ENCODE measurements at places on chromosomes 7 and 10.

DNA sequence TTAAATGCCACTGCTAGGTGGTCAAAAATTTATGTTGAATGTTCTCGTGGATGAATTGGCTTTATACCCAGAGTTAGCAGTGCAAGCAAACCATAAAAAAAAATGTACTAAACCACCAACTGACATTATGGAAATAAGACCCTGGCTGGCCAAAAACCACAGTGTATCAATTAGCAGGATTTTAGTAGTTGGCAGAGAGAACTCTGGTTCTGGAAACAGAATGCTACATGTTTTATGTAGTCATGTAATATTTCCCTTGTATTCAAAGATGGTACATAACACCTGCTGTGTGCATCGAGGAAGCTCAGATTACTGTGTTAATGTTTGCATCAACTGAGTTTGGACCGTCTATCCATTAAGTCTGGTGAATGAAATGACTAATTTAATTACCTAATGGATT, 618.5 kb downstream of the CCSER2 start:
- no peak for DNase-seq

- DNase-seq, result no peak
These were observed 2.1 kb downstream of the CTBP2 start for GRCh38 chr10:125158275-125158600.

DNA sequence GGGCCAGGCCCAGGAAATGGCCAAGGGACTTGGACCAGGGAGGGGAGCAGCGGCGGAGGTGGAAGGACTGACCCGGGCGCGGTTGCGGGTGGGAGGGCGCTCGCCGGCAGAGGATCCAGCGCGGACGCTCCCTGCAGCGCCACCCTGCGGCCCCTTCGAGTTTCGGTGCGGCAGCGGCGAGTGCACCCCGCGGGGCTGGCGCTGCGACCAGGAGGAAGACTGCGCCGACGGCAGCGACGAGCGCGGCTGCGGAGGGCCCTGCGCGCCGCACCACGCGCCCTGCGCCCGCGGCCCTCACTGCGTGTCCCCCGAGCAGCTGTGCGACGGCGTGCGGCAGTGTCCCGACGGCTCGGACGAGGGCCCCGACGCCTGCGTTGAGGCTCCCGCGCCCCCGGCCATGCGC, 16.8 kb upstream of the ZNF467 start:
- no peak for DNase-seq

- no peak for DNase-seq
These were observed 54.5 kb upstream of the FAM180A start for GRCh38 chr7:135803143-135803542.

- no peak for DNase-seq
These were observed 15.1 kb upstream of the LIMK1 start for GRCh38 chr7:74068378-74069085.

- DNase-seq, result no peak
These were observed 40.8 kb downstream of the RBM33 start for GRCh38 chr7:155685070-155685790.

- DNase-seq, result no peak
These were observed 157.4 kb upstream of the MAGI2 start for GRCh38 chr7:79610748-79611304.

- no peak for DNase-seq
These were observed 111.1 kb upstream of the SH2B2 start for GRCh38 chr7:102175423-102176170.

DNA sequence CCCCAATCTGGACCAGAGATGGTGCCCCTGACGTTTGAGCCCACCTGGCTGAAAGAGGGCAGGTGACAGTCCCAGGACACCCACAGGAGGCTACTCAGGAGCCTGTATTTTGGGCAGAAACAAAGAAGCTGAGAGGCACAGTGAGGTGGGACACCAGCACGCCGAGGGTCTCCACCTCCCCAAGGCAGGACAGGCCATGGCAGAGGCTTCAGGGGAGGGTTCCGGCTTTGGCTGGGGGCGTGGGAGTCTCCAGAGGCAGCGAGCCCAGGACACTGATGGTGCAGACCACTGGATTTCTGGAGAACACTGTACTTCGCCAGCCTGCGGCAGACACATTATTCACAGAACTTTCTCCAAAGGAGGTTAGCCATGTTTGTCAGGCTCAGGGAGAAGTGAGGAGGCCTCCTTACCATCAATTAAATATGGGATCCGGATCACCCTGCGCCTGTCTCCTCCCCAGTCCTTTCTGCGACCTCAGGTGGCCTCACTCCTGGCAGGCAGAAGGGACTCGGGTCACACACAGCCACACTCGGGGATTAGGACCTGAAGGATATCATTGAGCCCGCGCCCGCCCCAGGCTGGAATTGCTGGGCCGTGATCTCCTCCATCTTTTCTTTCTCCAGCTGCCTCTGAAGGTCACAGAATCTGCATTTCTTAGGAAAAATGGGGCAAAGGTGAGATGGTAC, 98.3 kb downstream of the MKI67 start:
- no peak for DNase-seq

DNA sequence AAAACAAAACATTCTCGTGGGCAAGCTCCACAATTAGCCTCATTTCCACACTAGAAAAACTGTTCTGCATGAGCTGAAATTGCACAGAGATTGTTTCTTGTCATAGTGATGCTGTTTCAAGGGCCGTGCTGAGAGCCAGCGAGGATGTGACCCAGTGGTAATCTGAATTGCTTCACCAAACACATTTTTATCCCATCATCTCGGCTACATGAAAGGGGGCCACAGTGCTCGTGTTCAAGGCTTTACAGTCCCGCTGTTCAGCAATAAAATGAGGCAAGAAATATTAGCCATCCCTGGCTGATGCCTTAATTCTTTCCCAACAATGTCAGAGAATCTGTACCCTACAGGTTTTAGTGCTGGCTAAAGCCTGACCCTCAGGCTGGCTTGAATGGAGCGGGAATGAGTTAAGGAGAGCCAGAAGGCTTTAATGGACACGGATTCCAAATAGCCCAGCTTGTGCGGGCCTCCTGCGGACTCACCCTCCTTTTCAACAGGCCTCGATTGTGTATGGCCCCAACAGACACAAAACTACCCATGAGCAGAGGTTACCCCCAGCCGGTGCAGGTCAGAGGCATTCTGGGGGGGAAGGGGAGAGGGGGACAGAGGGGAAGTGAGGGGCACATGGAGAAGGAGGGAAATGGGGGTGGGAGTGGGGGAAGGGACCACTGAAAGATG, 2.0 kb upstream of the GDF10 start:
- no peak for DNase-seq

GRCh38 chr10:98012644-98013043, 17.8 kb downstream of the CRTAC1 start:
- no peak for DNase-seq

DNA sequence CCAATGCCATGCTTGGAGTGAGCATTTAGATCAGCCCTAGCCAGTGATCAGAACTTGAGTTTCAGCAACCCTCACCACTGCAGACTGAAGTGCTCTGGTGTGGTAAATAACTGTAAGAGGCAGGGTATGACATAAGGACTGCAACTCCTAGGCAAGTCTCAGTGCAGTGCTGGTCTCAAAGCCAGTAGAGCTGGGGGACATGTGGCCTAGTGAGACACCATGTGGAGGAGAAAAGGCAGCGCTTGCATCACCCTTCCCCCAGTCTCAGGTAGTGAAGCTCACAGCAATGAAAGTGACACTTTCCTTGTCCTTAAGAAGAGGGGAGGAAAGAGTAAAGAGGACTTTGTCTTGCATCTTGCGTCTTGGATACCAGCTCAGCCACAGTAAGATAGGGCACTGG, 386.8 kb upstream of the POT1 start:
- DNase-seq, result no peak

DNA sequence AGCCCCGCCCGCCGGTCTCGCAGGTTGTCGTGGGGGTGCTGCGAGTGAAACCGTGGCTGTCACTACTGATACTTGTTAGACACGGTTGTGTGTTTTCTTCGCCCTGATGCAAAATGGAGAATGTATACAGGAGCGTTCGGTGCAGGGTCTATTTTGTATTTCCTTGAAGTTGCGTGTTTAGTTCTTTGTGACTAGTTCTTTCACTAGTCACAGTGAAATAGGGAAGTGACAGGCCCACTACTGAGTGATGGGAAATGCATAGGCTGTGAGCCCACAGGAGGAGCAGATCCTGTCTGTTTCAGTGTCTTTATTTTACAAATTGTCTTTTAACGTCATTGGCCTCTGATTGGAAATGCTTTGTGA, 675 bp downstream of the ABRAXAS2 start:
- no peak for DNase-seq

GRCh38 chr7:85234730-85235129, 47.9 kb upstream of the SEMA3D start:
- DNase-seq, result no peak

DNA sequence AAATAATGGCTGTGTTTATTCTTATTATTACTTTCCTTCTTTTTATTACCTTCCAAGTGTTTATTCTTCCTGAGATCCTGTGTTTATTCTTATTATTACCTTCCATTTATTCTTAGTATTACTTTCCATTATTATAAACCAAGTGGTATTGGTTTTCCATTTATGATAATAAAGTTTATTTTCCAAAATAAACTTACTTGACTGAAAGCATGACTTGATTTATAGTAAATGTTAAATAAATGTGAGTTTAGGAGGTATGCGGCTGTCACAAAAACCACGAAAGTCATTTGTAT, 20.2 kb downstream of the WIPF3 start:
- DNase-seq, result no peak

GRCh38 chr7:105782391-105783042, 93.9 kb downstream of the ATXN7L1 start:
- DNase-seq, result no peak

- no peak for DNase-seq
These were observed 13.0 kb downstream of the AKR1D1 start for GRCh38 chr7:138089080-138089901.

GRCh38 chr10:58266826-58267712, 625 bp downstream of the IPMK start:
- peak; percentile 18 for DNase-seq

DNA sequence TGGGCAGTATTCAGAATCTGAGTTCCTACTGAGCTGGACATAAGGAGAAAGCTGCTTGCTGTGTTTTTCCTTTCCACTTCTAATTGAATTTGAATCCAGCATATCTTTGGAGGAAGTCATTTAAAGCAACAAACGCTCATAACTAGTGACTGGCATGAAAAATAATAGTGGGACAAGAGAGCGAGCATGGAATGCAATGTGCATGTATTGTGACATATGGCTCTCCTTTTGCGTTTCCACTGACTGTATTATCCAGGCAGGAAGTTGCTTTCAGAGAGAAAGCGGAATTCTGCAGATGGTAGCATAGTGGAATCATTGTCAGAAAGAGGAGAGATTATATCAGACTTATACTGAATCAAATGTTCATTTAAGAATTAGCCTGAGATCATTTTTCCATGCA, 368.6 kb downstream of the REEP3 start:
- DNase-seq, result no peak

GRCh38 chr10:35598379-35598778, 6.8 kb upstream of the GJD4 start:
- no peak for DNase-seq

- no peak for DNase-seq
These were observed 41.2 kb upstream of the SORBS1 start for GRCh38 chr10:95602382-95602781.

GRCh38 chr10:1942478-1942877, 205.2 kb upstream of the ADARB2 start:
- DNase-seq, result no peak

GRCh38 chr7:37083311-37084096, 359.2 kb upstream of the AOAH start:
- DNase-seq, result no peak

GRCh38 chr7:128810473-128810872, 18.7 kb downstream of the CCDC136 start:
- DNase-seq, result no peak

DNA sequence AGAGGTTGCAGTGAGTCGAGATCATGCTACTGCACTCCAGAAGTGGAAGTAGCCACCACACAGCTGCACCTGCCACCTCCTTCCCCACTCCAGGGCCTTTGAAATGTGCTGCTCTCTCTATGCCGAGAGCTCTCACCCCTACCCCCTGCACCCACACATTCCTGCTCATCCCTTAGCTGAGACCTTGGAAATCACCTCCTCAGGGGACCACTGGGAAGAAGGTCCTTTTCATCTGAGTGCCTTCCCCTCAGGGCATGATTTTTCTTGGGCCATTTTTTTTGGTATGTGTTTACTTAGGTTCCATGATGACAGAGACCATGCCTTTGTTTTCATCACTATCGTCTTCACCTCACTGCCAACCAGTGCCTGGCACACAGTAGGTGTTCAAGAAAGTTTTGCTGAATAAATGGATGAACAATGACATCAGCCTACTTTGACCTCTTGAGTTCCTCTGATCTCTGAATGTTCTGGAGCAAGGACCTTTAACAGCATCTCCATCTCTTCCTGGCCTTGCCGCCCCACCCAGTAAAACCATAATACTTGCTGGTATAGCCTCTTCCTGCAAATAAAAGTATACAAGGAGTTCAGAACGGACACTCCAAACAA, 166.6 kb upstream of the KLF14 start:
- DNase-seq, result no peak

DNA sequence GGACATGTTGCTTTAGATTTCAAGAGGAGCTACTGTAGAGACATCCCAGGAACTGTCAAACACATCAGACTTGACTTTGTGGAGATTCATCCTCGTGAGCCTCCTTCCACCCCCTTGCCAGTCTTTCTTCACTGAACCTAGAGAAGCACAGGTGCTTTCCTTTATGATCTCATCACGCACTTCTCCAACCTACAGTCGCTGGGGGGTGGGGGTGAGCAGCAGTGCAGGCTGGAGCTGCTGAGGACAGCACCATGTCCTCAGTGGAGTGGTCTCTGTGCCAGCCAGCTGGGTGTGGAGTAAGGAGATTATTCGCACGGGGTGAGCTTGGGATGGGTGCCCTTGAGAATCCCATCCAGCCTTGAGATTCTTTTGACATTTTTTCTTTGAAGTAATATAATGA, 88.1 kb downstream of the VOPP1 start:
- DNase-seq, result no peak

DNA sequence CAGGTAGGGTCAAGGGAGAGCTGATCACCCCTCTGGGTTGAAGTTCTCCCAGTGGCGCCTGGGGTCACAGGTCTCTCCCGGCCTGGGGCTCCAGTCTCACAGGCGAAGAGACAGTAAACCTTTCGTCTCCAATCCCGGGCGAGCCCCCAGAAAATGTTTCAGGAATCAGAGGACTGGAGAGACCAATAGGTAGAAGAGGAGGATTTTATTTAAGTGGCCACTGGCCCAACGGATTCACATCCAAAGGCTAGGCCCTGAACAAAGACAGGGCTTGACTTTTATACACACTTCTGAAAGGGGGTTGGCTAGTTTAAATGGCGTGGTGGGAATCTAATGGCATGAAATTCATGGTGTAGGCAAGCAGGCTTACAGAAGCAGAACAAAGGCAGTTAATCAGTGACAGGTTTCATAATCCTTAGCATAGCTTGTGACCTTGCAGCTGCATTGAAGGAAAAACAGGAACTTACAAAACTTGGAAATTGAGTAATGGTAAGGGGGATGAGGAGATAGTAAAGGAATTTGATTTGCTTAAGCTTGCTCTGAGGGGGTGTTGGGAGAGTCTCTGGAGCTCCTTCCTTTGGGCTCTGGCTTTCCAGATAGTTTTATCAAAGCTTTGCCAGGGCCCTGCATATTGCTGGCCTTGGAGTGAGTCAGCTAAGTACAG, 105.5 kb downstream of the TRIM24 start:
- DNase-seq, result no peak

Measured in activated T-helper 1 cell treated with anti-CD3 and anti-CD28 coated beads, Interleukin-2, amount 50 U/mL, for 16 hours (primary cell).